ENCODE measurements at places on chromosomes 5 and 9.

DNA sequence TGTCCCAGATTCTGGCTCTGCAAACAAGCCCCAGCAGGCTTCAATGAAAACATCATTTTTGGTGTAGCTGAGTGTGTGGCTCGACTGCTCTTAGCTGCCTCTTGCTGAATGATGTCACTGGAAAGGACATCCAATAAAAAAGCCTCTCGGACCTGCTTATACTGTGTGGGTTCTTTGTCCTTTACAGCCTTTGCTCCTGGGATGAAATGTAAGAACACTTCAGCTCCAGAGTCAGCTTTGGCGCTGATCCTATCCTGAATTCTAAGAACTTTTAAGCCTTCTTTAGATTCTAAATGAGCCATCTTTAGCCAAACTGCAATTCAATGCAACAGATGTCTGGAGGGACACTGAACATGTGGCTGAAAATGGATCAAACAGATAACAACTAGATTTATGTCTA, 404.6 kb upstream of the C9orf72 start:
- DNase-seq, result no peak

DNA sequence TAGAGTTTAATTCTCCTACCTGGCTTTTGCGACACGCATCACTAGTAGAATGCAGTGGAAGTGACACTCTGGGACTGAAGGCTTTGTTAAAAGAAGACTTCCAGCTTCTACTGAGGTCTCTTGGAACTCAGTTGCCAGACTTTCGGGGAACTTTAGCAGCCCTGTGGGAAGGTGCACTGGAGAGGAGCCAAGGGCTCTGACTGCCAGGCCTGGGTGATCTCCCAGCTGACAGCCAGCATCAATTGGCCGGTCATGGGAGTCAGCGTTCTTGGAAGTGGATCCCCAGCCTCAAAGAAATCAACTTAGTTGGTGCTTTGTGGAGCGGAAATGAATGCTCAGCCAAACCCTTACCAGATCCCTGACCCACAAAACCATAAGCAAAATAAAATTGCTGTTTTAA, 87.1 kb downstream of the OSTF1 start:
- no peak for DNase-seq

- DNase-seq, result no peak
Observed at GRCh38 chr5:16679863-16680262, 63.1 kb upstream of the RETREG1 start.

GRCh38 chr5:99795031-99795430, 740.1 kb upstream of the FAM174A start:
- DNase-seq, result no peak

- no peak for DNase-seq
Observed at GRCh38 chr5:164688437-164688836, 1183.0 kb downstream of the MAT2B start.

DNA sequence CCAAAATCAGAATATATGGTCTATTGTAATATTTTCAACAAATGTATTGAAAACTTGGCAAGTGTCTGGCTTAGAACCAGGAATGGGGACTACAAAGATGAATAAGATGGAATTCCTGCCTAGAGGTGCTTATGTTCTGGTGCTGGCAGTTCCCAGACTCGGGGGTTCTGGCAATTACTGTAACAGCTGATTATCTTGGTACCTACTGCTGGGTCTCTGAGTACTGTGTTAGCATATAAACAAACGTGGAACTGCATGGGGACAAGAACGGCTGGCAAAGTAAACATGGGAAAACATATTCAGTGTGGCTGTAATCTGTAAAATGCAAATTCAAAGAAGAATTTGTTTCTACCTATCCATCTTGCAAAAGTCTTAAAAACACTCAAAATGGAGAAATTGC, 89.9 kb downstream of the SLC24A2 start:
- DNase-seq, result no peak

GRCh38 chr5:134957920-134958608, 9.6 kb upstream of the CATSPER3 start:
- DNase-seq, result no peak

- DNase-seq, result no peak
Observed at GRCh38 chr5:176364765-176365350, 429 bp upstream of the ARL10 start.

DNA sequence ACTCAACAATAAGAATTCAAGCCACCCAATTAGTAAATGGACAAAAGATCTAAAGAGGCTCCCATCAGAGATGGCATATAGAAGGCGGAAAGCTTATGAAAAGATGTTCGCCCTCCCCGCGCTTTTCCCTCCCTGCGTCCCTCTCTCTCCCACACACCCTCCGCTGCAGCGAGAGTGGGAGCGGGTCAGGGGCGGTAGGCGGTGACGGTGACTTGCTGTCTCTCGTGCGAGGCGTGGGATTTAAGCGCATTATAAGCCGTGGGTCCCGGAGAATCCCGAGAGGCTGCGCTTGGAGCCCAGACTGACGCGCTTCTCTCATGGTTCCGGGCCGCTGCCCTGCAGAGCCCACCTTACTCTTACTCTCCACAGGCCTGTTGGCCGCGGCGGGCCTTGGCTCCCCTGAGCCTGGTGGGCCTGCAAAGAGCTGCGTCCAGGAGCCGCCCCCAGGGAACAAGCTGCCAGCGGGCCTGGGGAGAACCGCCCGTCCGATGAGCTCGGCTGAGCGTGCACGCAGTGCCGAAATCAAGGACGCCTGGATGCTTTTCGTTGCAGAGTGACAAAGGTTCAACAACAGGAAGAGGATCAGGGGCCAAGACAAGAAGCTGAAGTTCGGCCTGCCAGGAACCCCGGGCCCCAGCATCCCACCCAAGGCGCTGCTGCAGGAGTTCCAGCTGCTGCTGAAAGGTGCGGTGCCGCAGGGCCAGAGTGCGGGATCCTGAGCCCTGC, 42.6 kb upstream of the BICD2 start:
- DNase-seq, result no peak

DNA sequence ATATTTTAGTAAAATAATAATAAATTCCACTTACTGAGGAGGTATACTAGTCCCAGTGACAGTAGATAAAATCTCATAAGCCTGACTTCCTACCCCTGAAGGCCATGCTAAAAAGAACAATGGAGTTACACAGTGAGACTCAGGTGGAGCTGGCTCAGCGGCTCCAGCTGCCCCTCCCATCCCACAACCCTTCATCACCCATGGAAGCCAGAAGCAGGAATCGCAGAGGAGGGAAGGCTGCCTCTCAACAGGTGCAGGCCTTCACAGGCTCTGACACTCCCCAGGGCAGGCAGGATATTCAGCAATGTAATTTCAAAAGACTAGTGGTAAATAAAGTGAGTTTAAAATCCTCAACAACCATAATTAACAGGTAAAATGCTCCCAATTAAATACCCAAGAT, 67.5 kb downstream of the FANCC start:
- DNase-seq, result no peak

DNA sequence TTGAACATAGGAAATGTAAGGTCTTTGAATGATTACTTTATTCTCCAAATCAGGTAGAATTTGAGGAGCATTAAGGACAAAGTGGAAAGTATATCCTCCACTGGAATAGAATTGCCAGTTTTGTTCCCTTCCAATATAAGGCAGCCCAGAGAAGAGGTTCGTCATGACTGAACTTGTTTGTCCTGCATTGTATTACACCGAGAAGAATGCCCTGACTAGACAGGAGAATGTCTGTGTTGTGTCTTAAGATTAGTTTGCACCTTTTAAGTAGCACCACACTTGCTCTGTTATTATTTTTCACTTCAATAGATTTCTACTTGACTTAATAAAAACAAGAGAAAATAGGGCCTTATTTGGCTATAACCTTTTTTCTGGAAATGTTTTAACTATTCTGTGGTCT, 586.2 kb upstream of the PTGER4 start:
- no peak for DNase-seq

- no peak for DNase-seq
Observed at GRCh38 chr5:131259326-131259725, 4.5 kb upstream of the CDC42SE2 start.

DNA sequence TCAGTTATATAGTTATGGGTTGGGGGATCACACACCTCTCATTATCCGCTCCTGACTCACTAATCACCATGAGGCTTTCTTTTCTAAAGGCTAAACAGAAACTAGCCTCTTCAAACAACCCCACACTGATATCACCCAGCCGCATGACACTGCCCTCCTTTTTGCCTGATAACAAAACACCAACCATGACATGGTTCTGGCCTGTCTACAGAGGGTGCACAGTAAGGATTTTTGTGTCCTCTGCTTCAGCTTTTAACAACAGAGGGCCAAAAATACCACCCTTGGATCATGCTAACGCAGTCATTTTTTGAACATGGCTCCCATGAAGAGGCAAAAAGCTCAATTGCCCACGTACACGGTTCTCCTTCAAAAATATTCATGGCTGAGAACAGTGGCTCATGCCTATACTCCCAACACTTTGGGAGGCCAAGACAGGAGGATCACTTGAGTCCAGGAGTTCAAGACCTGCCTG, 4.0 kb downstream of the CMBL start:
- DNase-seq, result no peak

DNA sequence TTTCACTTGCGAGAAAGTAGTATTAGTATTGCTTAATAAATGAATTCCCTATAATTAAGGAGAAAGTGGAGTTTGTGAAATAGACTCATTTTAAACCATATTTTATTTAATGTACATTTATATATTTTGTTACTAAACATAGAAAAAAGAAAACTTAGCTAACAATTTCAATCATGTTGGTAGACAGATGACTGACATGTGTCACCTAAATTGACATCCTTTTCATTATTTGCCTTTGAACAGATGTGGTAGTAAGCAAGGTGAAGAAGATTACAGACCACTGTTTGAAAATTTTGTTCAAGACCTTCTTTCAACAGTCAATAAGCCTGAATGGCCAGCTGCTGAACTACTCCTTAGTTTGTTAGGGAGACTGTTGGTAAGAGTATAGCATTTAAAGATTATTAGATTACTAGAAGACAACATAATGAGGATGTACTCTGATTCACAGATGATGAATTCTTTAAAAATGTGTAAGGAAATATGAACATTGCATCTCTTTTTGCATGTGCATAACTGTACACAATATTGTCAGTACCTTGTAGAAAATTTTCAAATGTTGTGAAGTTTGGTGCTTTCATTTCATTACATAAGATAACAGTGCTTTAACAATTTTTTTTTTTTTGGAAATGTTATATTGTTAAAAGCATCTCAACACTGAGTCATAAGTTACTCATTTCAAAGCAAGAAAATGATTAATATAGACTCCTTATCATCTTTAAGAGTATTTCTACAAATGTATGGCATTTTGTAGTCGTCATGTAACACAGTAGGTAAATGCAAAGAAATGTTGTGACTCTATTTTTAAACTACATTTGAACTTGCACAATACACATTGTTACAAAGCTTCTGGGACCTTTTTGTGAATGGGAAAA, 139.5 kb downstream of the NIPBL start:
- no peak for DNase-seq

GRCh38 chr5:128498844-128499455, 39.1 kb downstream of the FBN2 start:
- DNase-seq, result no peak

DNA sequence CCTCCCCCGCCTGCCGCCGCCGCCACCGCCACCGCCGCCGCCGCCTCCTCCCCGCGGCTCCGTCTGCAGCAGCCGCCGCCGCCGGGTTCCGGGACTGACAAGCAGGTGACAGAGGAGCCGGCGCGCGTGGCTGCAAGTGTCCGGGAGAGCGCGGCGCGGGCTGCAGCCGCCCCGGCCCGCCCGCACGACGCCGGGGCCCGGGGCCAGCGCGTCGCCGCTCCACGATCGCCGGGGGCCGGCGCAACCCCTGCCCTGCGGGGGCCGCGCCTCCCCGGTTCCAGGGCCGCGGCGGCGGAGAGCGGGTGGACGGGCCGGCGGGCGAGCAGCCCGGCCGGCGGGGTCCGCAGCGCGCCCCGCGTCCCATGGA, 343 bp downstream of the LMX1B start:
- no peak for DNase-seq

GRCh38 chr5:85703296-85703695, 914.4 kb upstream of the COX7C start:
- DNase-seq, result no peak

DNA sequence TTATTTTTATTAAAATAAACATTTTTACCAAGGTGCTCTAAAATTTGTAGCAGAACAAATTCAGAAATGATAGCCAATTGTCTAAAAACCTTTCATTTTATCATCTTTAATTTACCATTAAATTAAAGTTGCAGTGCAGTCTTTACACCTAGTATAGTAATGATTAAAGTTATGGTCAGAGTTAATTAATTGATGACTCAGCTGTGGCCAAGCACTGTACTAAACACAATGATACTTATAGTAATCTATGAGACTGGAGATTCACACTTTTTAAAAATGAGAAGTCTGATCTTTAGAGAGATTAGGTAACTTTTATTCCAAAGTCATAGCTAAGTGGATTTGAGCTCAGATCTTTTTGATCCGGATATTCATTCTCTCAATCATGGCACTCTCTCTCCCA, 621.1 kb upstream of the MEF2C start:
- no peak for DNase-seq
